AG20443 (cell line): ENCODE measurements at places on chromosomes 7 and 10.

GRCh38 chr7:141133646-141134045 is 59.8 kb downstream of the TMEM178B start:
- no peak for DNase-seq

- DNase-seq, result no peak
These were observed 1.1 kb upstream of the HSPA12A start for GRCh38 chr10:116743266-116744064.

DNA sequence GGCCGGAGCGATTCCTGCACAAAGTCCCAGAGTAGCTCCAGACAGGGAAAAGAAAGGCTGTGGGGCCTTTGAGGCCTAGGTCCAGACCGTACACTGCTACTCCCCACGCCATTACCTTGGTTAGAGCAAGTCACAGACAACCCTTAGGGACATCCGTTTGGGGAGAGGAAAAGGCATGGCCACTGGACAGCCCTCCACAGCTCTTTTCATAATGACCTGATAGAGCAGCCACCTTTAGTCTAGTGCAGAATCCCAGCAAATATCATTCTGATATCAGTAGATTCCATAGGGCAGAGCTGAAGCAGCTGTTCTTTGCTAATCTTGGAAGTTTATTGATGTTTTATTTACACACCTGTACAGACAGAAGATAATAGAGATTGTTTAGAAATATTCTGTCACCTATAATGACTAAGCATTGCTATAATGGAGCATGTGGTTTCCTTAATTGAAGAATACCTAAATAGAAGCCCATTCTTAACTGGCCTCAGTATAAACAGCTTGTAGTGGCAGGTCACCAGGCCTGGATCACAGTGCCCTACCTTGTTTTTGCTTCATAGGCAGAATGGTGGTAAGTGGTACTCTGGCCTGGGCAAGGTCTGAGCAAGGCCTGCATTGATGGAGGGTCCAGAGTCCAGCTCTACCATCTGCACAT is 27.9 kb downstream of the OGDH start:
- DNase-seq, result no peak

DNA sequence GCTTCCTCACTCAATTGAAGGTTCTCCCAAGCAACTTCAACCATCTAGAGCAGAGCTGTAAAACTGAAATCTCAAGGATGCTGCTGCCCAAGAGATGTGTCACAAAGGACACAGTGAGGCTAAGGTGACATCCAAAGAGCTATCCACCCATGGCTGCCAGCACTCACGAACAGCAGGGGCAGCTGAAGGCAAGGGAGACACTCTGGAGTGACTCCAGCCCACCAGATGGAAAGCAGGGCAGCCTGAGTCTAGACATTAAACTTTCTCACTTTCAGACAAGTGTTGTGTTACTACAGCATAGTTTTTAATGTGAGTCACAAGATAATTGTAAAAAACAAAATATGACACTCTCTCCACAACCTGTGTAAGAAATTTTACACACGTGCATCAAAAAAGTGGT is 113.5 kb downstream of the LARP4B start:
- peak; percentile 33 for DNase-seq

GRCh38 chr10:51918440-51918839 is 219.0 kb upstream of the CSTF2T start:
- DNase-seq, result no peak

GRCh38 chr10:96747734-96748550 is 27.6 kb upstream of the PIK3AP1 start:
- DNase-seq, result no peak

GRCh38 chr10:112565434-112566053 is 118.5 kb downstream of the VTI1A start:
- peak; percentile 55 for DNase-seq

- DNase-seq, result peak; percentile 39
These were observed 335.3 kb downstream of the SUGCT start for GRCh38 chr7:40470091-40470592.

- DNase-seq, result no peak
These were observed 20.6 kb downstream of the EMX2 start for GRCh38 chr10:117562896-117563737.

- DNase-seq, result no peak
These were observed 30.7 kb downstream of the COA1 start for GRCh38 chr7:43698460-43699255.

DNA sequence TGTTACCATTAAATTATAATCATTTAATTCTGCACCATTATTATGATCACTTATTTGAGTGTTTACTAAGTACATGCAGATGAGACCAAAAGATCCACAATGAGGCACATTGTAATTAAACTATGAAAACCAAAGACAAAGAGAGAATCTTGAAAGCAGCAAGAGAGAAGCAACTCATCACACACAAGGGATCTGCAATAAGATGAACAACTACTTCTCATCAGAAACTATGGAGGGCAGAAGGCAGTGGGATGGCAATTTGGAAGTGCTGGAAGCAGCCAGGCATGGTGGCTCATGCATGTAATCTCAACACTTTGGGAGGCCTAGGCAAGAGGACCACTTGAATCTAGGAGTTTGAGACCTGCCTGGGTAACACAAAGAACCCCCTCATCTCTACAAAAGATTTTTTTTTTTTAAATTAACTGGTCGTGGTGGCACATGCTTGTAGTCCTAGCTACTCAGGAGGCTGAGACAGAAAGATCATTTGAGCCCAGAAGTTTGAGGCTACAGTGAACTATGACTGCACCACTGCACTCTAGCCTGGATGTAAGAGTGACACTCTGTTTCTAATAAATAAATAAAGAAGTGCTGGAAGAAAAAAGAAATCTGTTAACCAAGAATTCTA is 47.7 kb downstream of the CDK6 start:
- DNase-seq, result no peak

- peak; percentile 27 for DNase-seq
These were observed 1138.6 kb upstream of the SORCS1 start for GRCh38 chr10:108303149-108303548.

- no peak for DNase-seq
These were observed 92.8 kb upstream of the KMT2C start for GRCh38 chr7:152528612-152529011.

DNA sequence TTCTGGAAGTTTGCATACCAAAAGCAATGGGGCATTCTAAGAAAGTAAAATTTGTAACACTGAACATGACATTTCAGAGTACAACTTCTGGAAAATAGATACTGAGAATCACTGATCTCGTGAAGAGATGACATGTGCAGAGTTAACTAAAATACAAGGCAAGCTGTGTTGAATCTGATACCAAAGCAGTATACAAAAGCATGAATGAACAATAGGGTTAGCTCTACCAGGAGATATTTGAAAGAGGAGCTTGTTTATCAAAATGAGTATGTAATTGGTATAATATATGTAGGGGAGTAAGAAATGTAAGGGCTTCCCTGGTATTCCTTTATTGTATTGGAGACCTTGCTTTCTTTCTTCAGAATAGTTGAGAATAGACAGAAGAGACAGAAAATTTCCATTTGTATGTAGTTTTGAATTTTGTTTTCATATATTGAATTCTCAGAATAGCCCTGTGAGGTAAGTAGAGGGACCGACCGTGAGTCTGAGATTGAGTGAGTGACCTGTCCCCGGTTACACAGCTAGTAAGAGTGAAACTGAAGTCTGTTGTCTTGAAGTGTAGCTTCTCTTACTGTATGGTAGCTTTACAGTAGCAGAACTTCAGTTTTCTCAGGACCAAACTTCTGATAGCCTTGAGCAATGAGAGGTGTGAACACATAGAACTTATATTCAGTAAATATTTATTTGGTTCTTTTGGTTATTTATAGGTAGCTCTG is 5.0 kb downstream of the HBP1 start:
- DNase-seq, result no peak

- DNase-seq, result no peak
These were observed 61.7 kb upstream of the KLF6 start for GRCh38 chr10:3846736-3847135.

DNA sequence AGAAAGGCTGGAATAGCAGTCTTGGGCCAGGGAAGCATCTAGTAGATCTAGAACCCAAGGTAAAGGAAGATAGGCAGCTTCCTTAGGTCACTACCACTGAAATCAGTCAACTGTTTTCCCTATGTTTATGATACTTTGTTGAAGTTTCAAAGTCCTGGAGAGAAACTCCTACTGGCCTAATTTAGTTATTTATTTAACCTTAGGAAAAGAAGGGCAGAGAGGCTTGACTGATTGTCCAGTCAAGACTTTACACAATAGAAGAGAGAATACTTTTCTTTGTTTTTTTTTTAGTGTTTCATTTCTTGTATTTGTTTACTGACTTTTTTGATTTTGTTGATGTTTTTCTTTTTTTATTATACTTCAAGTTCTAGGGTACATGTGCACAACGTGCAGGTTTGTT is 138.9 kb upstream of the PHYHIPL start:
- DNase-seq, result no peak

GRCh38 chr10:29737074-29737593 is 102.4 kb upstream of the SVIL start:
- DNase-seq, result peak; percentile 95

DNA sequence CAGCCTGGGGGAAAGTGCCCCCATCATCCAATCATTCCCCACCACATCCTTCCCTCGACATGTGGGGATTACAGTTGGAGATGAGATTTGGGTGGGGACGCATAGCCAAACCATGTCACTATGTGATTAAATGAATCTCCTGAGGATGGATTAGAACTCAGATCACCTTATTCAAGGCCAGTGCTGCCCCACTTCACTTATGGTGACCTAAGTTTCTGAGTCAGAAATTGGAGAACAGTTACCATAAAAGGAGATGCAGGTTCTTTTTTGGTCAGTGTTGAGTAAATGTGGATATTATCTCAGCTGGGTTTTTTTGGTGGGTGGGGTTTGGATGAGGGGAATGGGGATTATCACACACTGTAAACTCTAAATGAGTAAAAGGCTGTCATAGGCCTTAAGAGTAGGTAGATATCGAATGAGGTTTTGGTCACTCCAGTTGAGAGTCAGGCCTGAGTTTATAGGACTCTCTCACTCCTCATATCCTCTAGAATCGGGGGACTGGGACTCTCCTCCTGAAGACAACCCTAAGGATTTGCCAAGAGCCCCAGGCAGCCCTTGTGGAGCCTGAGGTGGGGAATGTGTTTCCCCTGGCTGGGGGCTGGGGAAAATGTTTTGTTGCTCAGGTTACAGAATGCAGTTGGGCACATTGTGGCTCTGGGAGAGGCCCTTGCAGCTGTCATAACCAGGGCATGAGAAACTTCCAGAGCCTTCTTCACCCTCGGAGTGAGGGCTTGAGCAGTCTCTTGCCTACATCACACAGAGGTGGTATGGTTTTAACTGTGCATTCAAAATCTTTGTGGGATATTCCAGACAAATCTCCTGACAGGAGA is 213.0 kb downstream of the BAMBI start:
- DNase-seq, result no peak

DNA sequence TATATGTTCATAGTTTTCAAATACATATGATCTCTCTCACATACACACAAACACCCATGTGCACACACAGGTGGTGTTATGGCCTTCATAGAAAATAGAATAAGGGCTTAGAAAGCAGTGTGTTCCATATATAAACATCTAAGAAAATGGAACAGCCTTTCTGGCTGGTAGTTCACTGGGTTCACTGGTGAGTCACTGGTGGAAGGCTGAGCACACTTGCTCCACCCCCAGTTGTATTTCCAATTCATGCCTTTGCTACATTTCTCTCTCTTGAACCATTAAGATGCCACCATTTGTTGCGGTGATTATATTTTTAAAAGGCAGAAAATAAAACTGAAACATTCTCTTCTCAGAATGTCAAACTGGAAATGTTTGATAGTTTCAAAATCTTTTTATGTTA is 252.1 kb downstream of the GLI3 start:
- DNase-seq, result peak; percentile 72

- DNase-seq, result no peak
These were observed 7.1 kb downstream of the ZNF736 start for GRCh38 chr7:64320547-64321513.

GRCh38 chr10:87723500-87723899 is 63.8 kb downstream of the PAPSS2 start:
- no peak for DNase-seq

DNA sequence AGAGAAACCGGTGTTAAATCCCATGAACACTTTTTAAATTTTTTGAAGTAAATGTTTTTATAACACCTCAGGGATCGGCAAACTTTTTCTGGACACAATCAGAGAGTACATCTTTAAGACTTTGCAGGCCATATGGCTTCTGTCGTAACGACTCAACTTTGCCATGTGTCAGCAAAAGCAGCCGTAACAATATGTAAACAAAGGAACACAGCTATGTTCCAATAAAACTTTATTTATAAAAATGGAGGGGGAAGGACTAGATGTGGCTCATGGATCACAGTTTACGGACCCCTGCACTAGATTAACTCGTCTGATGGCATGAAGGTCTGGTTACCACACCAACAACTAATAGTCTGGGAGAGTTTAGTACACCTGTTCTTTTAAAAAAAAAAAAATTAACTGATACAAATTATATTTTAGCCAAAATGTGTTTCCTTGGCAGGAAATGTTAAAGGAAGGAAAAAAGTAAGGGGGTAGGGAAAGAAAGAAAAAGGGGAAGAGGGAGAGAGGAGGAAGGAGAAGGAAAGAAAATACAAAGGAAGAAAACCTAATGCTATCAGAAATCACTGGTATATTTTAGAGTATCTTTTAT is 50.2 kb downstream of the ABI1 start:
- DNase-seq, result no peak

DNA sequence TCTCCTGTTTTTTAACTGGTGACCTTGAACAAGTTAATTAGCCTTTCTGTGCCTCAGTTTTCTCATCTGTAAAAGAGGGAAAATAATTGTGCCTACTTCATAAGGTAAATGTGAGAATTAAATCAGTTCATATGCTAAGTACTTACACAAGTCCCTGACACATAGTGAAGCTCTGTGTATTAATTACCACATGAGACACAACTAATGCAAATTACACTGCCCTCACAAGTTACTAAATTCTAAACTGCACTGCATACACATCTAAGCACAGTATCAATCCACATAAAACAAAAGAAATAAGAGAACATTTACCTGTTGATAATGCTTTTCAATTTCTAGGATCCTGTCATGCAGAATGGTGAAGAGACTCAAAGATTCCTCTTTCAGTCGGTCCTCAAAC is 22.5 kb downstream of the C10orf67 start:
- no peak for DNase-seq

GRCh38 chr10:2883238-2883637 is 184.1 kb upstream of the PFKP start:
- DNase-seq, result no peak

- no peak for DNase-seq
These were observed 23.2 kb downstream of the CFAP58 start for GRCh38 chr10:104376784-104377300.

DNA sequence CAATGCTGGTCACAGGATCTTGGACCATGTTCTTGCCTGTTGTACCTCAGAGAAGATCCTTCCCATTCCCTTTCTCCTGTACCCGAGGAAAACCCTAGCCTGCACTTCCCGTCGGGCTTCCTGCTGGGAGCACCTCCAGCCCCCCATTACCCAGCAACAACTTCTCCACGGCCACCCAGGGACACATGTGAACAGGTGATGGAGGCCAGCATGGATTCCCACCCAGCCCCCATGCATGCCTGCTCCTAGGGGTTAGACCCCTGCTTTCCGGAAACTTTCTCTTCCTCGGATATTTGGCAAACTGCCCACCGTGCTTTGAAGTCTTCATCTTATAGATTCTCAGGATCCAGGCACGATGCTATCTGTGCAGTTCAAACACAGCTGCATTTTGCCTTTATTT is 67.3 kb downstream of the CALML3 start:
- DNase-seq, result no peak

- DNase-seq, result no peak
These were observed 675.4 kb upstream of the FOXK1 start for GRCh38 chr7:4006687-4007086.
